ENCODE measurements at places on chromosomes 5 and 9. TPM values are rescaled to one million over a fixed set of nuclear protein-coding genes. Genes with fewer than 3 reads are reported as not detected.

DNA sequence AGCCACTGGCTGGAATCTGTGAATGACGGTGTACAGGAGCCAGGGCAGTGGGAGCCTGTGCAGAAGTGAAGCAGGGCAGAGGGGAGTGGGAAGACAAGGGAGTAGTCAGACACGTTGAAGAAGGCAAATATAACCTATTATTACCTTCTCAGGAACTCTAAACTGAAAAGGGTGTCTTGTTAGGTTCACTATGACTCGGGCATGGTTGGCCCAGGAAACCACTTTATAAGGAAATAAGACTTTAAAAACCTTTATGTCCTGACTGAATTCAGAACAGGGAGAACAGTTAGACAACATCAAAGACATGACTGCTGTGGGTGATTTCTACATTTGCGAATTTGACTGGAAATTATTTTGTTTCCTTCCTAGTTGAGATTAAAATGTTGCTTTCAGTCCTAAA lies 107.5 kb downstream of the ACER2 start:
- DNase-seq, result no peak

Gene SPATA31C1
- not detected for polyA plus RNA-seq

- DNase-seq, result no peak
Measured at GRCh38 chr9:131960311-131960710, 119.4 kb downstream of the MED27 start.

GRCh38 chr5:158549311-158549710 lies 550.4 kb downstream of the EBF1 start:
- no peak for DNase-seq

Gene PCDHGB4
- polyA plus RNA-seq, result 10.9 TPM

GRCh38 chr9:33120620-33121019 lies 44.1 kb upstream of the SMU1 start:
- DNase-seq, result no peak

DNA sequence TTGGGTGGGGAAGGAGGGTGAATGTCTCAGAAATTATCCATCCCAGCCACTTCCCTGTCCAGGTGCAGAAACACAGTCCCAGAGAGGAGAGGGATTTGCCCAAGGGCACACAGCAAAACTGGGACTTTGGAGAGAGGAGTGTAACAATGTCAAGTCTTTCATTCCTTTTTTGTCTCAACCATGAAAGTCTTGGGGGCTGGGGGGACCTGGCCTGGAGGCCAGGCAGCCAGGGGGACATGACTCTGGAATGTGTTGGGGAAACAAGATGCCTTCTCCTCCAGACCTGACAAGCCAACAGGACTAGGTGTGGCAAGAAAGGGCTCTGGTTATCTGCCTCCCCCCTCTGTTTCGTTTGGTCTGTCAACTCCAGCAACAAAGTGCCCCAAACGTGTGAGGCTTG lies 13.9 kb upstream of the HAND1 start:
- no peak for DNase-seq

GRCh38 chr5:163565931-163566608 lies 60.7 kb downstream of the MAT2B start:
- DNase-seq, result no peak

GRCh38 chr5:147564124-147564486 lies 54.2 kb upstream of the DPYSL3 start:
- DNase-seq, result no peak

- DNase-seq, result no peak
Measured at GRCh38 chr5:89377767-89378455, 494.9 kb upstream of the MEF2C start.

DNA sequence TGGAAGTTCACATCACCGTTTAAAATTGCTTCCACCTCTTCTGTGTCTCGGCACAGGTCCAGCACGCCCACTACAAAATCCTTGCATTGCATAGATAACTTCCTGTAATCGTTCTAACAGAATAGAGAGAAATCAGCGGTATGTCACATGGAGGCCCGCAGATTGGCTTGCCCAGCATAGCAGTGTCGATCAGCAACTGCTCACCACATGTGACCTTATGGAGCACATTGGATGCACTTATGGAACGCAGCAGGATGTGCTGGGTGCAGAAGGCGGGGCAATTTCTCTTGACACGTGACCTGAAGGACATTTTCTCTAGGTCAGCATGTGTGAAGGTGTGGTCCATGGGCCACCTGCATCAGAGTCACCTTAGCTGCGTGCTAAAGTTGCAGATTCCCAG lies 49.7 kb downstream of the TRPC7 start:
- no peak for DNase-seq

GRCh38 chr5:113187906-113188305 lies 211.3 kb downstream of the DCP2 start:
- DNase-seq, result no peak

- peak; percentile 48 for DNase-seq
Measured at GRCh38 chr5:94218374-94218773, 400.0 kb downstream of the KIAA0825 start.

GRCh38 chr9:120916588-120916987 lies 10.0 kb downstream of the TRAF1 start:
- no peak for DNase-seq

GRCh38 chr5:127695346-127695745 lies 7.8 kb upstream of the CCDC192 start:
- no peak for DNase-seq

- DNase-seq, result no peak
Measured at GRCh38 chr9:80114241-80114640, 542.5 kb downstream of the TLE4 start.

Gene LIFR
- polyA plus RNA-seq, result 12.7 TPM

DNA sequence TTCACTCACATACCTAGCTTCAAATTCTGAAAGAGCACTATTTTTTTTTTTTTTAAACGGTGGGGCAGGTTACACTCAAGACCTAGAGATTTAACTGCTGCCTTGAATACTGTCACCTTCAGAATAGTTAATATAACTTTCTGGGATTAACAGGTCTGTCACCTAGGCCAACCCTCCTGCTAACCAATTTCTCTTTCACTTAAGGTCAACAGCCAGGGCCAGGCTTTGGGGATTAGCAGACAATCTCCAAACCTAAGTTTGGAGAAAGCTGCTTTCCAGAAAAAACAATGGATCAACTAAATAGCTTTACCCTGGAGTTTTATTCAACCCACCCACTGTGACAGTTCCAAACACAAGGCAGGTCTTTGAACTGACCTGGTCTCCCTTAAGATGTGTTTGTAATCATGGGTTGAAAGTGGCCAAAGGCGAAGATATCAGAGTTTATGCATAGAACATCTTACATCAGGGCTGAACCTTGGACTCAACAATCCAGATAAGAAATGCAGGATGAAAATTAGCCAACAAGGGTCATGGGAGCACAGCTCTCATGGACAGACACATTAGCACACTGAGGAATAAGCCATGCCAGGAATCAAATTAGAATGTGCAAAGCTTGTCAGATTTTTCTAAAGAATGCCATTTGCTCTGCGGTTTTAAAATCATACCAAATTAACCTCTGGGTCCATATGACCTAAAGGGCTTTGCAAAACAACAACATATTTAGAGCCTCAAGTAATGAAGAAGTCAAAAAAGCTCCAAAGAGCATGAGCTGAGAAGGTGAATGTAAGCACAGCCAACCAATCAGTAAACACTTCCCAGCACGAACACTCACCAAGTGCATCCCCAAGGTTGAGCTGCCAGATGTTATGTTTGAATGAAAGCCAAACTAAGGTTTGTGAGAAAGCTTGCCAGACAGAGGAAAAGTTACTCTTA lies 538.5 kb upstream of the DMAC1 start:
- DNase-seq, result no peak

Gene PARP8
- 19.0 TPM for polyA plus RNA-seq

- no peak for DNase-seq
Measured at GRCh38 chr9:89629081-89629976, 24.5 kb downstream of the GADD45G start.

Gene CARTPT
- polyA plus RNA-seq, result not detected

Gene DBH
- not detected for polyA plus RNA-seq

Gene SCGB3A2
- not detected for polyA plus RNA-seq

- DNase-seq, result no peak
Measured at GRCh38 chr5:60445427-60445826, 254.5 kb downstream of the DEPDC1B start.

DNA sequence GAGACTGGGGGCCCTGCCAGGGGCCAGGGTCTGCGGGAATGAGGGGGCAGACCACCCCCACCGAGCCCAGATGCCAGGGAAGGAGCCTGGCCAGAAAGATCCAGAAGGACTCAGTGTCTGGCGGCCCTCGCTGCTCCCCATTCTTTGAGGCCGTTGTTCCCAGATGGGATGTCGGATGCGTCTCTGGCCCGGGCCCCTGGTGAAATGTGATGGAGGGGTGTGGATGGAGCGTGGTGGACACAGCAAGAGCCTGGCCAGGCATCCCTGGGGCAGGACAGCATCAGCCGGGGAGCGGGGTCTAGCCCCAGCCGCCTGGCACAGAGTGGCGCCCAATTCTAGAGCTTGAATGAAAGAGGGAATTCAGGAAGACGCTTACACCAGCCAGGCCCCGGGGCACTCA lies 46.2 kb upstream of the NKD2 start:
- no peak for DNase-seq

GRCh38 chr9:130938652-130939404 lies at the start of gene FIBCD1:
Gene FIBCD1, minus strand, starts transcription at chr9:130939247. Its CDS starts 640 bp downstream, at chr9:130938607.
- DNase-seq, result no peak

GRCh38 chr5:137190031-137190430 lies 309.1 kb downstream of the SPOCK1 start:
- no peak for DNase-seq

- no peak for DNase-seq
Measured at GRCh38 chr5:171845857-171846256, 60.2 kb downstream of the SMIM23 start.

Data from AG04450 (cell line).